Breast epithelium (tissue), 4 donors: ENCODE measurements at places on chromosomes 6 and 20. TPM values are rescaled to one million over a fixed set of nuclear protein-coding genes. Genes with fewer than 3 reads are reported as not detected.

DNA sequence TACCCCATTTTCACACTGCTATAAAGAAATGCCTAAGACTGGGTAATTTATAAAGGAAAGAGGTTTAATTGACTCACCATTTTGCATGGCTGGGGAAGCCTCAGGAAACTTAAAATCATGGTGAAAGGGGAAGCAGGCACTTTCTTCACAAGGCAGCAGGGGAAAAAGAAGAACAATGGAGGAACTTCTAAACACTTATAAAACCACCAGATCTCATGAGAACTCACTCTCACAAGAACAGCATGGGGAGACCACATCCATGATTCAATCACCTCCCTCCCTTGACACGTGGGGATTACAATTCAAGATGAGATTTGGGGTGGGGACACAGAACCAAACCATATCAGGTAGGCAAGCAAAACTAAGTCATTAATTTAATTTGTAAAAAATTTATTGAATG is 343.2 kb downstream of the FRK start:
- H3K27me3 ChIP-seq, result no peaks in the 10 kb centered on the region
- no peak overlapping the region for H3K4me3 ChIP-seq
- H3K27ac ChIP-seq, result no peak overlapping the region

GRCh38 chr6:4637691-4638433 is 138.3 kb upstream of the CDYL start:
- no peaks in the 10 kb centered on the region for H3K36me3 ChIP-seq
- H3K27me3 ChIP-seq, result no peaks in the 10 kb centered on the region
- DNase-seq, result no peak
- no peak overlapping the region for H3K27ac ChIP-seq

DNA sequence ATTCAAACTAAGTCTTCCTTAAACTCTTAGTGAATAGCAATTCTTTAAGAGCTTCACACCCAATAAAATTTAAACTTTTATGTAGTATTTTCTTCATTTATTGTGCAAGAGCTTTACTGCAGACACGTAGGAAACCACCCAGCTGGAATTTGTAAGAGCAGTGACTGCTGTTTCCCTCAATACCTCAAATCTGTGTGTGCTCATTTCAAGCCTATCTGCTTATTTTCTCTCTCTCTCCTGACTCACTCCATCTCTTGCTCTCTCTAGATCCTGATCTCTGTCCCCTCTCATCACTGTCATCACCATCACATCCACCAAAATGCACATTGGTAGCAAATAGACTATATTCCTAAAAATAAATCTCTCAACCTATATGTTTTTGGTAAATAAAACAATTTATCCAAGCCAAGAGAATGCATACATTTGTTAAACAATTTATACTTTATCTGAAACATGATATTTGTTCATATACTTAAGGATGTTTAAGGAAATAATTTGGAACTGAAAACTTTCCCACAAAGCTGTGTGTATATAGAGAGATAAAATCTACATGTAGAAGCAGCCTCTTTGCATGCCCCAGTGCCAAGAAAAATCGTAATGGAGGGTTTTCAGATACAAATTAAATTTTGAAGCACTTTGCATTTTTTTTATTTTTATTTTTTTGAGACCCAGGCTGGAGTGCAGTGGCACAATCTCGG is 273.0 kb downstream of the TFAP2A start:
- no peaks in the 10 kb centered on the region for H3K36me3 ChIP-seq
- DNase-seq, result no peak
- H3K4me1 ChIP-seq, result no peaks in the 10 kb centered on the region
- H3K27ac ChIP-seq, result no peak overlapping the region
- H3K4me3 ChIP-seq, result no peak overlapping the region
- no peaks in the 10 kb centered on the region for H3K27me3 ChIP-seq

DNA sequence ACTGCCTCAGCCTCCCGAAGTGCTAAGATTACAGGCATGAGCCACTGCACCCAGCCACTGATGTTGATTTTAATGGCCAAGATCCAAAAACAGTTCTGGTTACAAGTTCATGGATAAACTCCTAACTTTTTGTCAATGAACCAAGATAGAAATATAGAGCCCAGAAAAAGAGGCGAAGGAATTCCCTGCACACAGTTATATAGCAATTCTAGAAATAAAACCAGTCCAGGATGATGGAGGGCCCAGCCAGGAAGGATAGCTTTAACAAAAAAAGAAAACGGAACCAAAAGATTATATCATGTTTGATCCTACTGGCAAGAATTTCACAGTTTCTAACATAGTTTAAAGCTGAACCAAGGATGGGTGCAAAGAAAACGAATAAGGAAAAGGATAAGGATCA is 10.9 kb downstream of the EPB41L2 start:
- no peaks in the 10 kb centered on the region for H3K27me3 ChIP-seq
- H3K4me3 ChIP-seq, result no peak overlapping the region
- no peak overlapping the region for H3K27ac ChIP-seq
- DNase-seq, result no peak
- no peaks in the 10 kb centered on the region for H3K4me1 ChIP-seq
- no peaks in the 10 kb centered on the region for H3K36me3 ChIP-seq

GRCh38 chr6:68779366-68779765 is 144.3 kb downstream of the ADGRB3 start:
- no peak overlapping the region for H3K4me3 ChIP-seq
- H3K36me3 ChIP-seq, result no peaks in the 10 kb centered on the region
- H3K27ac ChIP-seq, result no peak overlapping the region
- H3K4me1 ChIP-seq, result no peaks in the 10 kb centered on the region
- H3K27me3 ChIP-seq, result no peaks in the 10 kb centered on the region

Gene GRM1
- 0.16 TPM for total RNA-seq

GRCh38 chr6:110322874-110323242 is 35.3 kb downstream of the METTL24 start:
- no peak for DNase-seq
- H3K4me1 ChIP-seq, result no peaks in the 10 kb centered on the region
- no peak overlapping the region for H3K4me3 ChIP-seq
- H3K36me3 ChIP-seq, result no peaks in the 10 kb centered on the region
- peak overlapping the region; percentile 53 for H3K27ac ChIP-seq
